H4 (cell line): ENCODE measurements at places on chromosomes 5 and 9. TPM values are rescaled to one million over a fixed set of nuclear protein-coding genes. Genes with fewer than 3 reads are reported as not detected.

DNA sequence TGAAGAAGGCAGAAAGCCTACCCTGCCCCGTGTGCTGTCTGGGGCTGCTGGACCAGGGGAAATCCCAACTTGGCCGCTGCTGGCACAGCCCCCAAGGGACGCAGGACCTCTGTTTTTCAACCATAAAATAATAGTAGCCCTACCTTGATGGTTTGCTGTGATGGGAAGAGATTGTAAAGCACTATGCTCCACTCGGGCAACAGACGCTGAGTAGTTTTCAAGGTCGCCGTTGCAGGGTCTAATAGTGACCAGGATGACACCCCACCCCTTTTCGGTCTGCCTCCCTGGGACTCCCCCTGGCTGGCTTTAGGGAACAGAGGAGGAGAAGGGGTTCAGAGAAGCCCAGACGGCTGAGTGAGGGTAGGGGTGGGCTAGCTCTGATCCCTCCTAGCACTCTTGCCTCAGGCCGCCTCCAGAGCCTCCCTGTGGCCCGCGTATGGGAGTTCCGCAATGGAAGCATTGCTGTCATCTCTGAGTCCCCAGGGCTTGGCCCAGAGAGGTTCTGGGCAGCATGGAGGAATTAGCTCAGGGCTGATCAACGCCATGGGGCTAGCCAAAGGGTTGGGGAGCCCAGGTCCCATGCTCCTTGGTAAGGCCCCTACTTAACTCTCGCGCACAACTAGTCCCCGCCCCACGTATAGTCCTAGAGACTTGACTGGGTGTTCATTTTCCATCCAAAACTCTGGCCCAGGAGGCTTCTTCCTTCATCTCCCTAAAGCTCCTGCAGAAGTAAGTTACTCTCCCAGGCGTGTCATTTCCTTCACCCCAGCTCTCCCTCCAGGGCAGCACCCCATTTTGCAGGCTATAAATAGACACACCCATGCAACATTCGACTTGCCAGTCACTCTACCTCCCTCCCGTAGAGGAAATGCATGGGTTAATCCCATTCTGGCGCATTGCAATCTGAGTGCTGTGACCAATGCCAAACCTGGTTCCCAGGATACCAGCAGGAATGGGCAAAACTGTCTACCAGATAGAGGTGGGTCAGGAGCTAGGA lies 1.1 kb upstream of the IRF1 start:
- DNase-seq, result no peak

- peak; percentile 69 for DNase-seq
Measured at GRCh38 chr9:115211413-115212124, 93.6 kb upstream of the TNC start.

Gene FCN1
- not detected in 2 replicates for total RNA-seq

DNA sequence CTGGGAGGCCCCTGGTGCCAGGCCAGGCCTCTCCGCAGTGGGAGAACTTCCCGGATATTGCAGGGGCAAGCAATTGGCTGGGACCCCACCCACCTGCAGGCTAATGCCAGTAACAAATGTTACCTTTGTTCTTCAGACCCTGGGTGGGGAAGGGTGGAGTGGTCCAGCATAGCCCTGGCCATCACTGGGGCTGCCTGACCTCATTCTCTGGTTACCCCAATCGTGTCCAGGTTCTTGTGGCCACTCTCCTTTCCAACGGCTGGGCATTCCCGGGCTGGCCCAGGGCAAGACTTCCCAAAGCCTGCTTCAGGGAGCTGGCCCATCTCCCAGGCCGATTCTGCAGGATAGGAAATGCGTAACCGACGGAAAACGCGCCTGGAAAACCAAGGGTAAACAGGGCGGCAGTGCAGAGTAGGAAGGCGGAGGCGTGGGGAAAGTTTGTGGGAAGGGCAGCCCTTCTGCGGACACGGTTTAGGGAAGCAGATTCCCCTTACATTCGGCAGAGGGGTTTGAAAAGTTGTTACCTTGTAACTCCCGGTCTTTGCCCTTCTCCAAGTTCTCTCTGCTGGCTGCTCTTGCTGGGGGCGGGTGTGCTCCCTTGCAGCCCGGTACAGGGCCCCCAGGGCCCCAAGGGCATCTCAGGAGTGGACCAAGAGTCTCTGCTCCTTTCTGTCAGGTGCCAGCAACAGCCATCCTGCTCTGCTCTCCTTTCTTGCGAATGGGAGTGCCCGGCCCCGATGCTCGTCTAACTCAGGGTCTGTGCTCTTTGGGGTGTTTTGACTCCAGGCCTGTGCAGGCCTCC lies 3.5 kb downstream of the NRARP start:
- DNase-seq, result no peak

Gene CLIC3
- total RNA-seq, result 0.64 TPM in 1 of 2 replicates, not detected in the other

Gene TMEFF1
- 0.31 and 1.2 TPM in 2 replicates for total RNA-seq

DNA sequence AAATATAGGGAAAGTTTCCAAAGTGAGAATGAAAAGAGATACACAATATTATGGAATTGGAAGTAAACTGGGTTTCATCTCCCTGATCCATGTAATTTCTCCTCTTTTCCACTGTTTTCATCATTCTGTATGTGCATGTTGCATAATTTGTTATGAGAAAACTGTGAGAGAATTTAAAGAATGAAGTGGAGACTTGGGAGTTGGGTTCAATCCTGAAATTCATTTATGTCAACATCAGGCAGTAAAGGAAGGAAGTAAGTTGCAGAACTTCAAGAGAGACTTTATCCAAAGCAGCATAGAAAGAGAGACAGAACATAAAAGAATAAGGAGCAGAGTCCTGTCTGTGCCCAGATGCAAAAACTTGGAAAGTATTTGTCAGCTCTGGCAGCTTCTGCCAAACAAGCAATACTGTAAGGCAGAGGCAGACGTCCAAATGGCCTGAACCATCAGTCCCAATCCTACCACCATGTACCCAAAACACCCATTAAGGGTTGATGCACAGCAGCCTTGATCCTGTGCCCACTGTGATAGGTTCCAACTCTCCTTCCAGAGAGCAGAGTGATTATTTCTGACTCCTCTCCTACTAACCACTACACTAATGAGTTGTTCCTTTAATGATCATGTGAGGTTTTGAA lies 425.3 kb upstream of the CDH6 start:
- no peak for DNase-seq

DNA sequence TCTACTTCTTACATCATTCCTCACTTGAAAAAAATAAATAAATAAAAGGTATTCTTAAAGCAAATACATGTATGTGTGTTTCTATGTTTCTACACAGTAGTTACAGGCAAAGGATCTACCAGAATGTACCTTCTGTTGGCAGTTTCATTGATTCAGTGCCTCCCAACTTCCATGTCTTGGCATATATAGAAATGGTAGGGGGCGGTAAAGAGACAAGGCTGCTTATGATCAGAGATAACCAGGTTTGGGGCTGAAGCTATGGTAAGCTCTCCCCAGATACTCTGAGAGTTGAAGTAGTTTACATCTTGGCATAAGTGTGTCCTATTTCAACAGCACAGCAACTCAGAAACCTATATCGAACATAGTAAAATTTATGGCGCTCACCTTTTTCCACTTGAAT lies 1075.4 kb upstream of the C9orf72 start:
- DNase-seq, result peak; percentile 4

Gene CEL
- total RNA-seq, result 0.06 and 0.14 TPM in 2 replicates

Gene TMEM215
- total RNA-seq, result 0.08 TPM in 1 of 2 replicates, not detected in the other

DNA sequence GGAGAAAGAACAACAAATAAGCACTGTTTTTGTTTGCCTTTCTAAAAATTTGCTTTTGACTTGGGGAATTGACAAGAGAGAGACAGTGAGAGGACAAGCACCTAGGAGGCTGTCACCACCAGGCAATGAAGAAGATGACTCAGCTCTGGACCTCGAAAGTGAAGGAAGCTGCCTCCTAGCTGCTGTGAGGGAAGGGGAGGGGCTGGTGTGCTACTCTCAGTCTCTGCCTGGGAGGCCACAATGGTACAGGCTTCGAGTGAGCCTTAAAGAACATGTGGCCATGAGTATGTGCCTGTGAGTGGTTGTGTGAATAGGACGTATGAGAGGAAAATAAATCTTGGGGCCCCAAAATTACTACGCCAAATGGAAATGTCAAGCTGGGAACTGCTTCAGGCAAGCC lies 7.1 kb upstream of the PLK2 start:
- peak; percentile 77 for DNase-seq

Gene BRD8
- total RNA-seq, result 46.5 and 55.2 TPM in 2 replicates

GRCh38 chr9:95049761-95050160 lies 267.7 kb downstream of the FANCC start:
- DNase-seq, result no peak

GRCh38 chr9:91777292-91777830 lies 172.7 kb downstream of the ROR2 start:
- peak; percentile 26 for DNase-seq

GRCh38 chr9:118306801-118307200 lies 602.6 kb downstream of the TLR4 start:
- DNase-seq, result no peak

DNA sequence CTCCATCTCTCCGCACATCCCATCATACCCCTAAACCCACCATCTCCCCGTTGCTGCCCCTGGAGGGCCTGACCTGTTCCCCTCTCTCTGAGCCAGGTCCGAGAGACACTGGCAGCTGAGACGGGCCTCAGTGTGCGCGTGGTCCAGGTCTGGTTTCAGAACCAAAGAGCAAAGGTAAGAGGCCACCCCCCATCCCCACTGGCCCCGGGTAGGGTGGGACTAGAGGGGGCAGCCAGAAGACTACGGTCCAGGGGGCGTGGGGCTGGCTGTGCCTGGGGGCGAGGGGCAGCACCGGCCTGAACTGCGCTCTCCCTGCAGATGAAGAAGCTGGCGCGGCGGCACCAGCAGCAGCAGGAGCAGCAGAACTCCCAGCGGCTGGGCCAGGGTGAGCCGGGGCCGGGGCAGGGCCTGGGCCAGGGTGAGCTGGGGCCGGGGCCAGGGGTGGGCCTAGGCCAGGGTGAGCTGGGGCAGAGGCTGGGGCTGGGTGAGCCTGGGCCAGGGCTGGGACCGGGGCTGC lies 79.8 kb downstream of the LMX1B start:
- DNase-seq, result no peak

DNA sequence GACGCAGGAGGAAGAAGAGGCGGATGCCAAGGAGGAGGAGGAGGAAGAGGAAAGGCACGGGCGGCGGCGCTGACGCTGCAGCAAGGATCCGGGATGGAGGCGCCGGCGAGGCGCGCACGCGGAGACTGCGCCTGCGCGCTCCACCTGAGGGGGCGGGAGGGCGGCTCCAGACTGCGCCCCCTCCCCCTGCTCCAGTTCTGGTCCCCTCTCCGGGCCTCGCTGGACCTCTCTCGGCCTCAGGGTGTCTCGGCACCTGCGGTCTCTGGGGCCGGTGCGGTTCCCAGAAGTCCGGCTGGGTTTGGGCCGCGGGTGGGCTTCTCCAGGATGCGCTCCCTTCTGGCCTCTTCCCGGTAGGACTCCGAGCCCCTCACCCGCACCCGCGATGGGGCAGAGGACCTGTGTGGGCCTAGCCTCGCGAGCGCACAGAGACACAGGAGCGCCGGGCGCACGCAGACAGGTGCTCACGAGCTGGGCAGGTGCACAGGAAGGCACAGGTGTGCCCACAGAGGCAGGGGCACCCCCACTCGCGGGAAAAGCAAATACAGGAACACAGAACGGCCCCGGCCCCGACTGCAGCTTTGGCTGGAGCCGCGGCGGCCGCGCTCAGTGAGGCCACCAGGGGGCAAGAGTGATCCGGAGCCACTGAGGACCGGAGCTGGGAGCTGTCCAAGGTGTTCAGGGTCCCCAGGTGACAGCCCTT lies at the start of gene NPDC1:
TSS of gene NPDC1 (minus strand) at position 90 of the 700 bp plus-strand sequence. CDS start 188 bp downstream, outside the sequence.
- DNase-seq, result peak; percentile 56
